ENCODE measurements at places on chromosomes 4 and X.
A peak's percentile ranks its signal among the peaks of the same experiment; 100 is the strongest.

DNA sequence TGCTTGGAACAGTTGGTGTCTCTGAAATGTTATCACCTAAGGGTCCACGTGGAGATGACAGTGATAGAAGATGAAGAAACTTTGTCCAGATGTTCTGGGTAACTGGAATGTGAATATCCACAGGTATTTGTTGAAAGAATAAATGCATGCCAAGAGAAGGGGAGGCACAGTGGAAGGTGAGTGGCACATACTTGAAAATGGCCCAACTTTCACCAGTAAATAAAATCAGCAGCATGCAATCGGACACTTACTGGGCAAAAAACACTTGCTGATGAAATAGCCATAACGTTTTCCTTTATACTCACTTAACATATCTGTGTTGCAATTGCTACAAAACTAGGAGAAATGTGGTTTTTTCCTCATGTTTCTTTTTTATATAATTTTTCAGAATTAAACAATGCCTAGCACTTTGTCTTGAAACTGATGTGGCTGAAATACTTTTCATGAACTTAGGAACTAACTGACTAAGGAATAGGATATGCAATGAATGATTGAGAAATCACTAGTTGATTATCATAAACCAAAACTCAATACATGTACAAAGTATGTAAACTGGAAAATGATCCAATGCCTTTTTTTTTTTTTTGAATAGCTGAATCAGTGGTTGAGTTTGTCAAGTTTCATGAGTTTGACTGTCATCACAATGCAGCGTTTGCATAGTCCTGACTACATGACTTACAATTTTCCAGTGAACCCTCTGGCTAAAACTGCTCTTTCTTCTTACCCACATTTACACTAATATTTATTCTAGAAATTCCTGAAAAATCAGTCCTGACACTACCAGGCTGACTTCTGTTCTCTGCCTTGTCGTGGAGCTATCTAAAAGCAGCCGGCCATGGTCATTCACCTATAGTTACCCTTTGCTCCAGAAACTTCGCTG, 127.4 kb downstream of the CPE start:
- peak; percentile 73 for DNase-seq

GRCh38 chrX:19212037-19212436, 89.8 kb upstream of the ADGRG2 start:
- no peak for DNase-seq

DNA sequence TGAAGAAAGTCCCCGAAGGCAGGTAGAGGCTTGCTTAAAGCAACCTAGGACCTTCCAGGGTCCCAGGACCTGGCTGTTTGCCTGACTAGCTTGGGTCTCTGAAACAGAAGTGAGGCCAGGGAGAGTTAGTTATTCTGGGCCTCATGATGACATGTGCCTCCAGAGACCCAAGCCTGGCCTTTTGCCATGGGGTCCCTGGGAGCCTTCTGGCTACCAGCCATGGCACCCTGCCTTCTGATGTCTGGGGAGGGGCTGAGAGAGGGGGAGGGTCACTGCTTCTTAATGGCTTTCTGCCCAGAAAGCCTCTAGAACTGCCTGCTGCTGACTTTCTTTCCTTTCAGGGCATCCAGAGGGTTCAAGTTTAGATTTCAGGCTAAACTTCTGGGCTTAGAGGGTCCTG, 1.0 kb upstream of the STARD8 start:
- DNase-seq, result no peak

DNA sequence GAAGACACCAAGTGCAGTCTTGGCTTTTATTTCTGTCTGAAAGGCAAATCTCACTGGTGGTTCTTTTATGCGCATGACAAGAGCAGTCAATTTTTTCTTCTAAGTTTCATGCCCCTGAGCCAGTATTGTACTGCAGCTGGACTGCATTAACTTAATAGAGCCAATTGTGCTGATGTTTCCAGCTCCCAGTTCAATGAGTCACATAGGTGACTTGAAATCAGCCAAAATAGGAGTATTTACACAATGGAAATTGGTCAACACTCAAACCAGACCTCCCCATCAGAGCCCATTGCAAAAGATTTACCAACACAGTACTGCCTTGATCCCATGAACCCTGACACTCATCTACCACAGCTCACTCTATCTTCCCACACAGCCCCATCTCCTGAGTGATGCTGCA, 100.3 kb upstream of the GUCY1A1 start:
- DNase-seq, result peak; percentile 94

GRCh38 chrX:45788941-45789348, 588.3 kb upstream of the DIPK2B start:
- peak; percentile 78 for DNase-seq

- DNase-seq, result peak; percentile 36
Observed at GRCh38 chr4:54586320-54586955, 71.3 kb upstream of the KIT start.

DNA sequence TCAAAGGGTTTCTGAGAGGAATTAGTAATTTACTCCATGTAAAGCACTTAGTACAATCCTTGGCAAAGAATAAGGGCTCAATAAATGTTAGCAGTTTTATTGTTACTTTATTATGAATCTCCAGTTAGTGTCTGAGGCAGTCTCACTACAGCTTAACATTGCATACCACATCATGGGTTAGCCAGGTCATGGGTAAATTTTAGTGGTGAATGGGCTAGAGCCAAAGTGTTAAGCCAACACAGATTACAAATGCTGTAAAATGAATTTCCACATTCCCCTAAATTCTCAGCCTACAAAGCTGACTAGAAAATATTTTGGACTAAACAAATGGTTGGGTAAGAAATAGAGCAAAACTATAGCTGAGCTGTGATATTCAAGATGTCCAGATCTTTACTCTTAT, 72.4 kb downstream of the NRK start:
- DNase-seq, result no peak

GRCh38 chrX:127439676-127440075, 612.5 kb downstream of the ACTRT1 start:
- DNase-seq, result no peak

DNA sequence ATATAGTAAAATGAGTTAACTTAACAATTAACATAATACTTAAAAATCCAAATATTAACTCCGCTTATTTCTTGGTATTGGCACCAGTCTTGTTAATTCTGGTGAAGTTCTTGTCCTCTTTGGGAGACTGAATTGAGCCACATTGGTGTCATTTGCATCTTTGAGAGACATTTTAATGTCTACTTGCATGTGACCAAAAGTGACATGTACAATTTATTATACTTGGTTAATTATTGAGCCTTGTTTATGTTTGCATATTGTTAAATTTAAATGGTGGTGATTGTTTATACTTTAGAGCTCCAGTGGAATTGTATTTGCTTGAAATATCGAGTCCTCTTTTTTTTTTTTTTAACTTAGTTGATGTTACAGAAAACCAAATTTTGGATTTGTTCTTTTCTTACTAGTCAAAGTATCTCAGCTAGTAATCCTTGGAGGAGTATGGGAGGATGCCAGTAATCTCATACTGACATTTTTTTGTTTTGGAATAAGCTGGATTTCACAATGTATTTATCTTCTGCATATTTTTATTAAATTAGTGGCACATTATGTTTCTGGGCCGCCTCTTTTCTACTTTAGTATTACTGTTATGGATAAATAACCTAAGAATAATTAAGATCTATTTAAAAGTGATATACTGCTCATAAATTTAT, 3.9 kb downstream of the SPCS3 start:
- no peak for DNase-seq

DNA sequence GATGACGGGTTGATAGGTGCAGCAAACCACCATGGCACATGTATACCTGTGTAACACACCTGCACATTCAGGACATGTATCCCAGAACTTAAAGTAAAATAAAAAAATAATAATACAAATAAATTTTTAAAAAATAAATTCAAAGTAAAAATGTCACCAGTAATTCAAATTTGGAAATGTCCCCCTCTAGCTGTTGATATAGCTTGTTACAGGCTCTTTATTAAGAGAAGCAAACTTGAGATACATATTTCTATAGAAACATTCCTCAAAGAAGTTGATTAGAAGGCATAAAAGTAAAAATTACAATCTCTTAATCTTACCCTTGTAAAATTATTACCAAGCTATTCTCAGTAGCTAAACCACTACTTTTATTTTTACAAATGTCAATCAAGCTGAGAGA, 1397.0 kb downstream of the FAM133A start:
- peak; percentile 11 for DNase-seq

DNA sequence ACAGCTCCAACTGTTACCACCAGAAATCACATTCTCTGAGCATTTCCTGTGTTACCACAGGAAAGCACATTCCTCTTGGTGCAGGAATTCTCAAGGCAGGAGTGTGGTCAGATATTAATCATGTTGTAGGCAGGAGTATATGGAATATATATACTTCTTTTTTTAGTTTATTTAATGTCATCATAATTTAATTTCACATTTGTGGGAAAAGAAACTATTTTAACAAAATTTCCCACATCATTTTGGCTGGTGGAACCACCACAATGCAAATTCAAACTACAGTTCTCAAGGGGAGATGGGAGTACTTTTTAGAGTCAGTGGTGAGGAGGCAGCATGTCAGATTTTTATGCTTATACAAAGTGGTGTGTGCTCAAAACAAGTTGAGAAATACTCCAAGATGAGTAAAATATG, 139.0 kb downstream of the ATP10D start:
- no peak for DNase-seq
